ENCODE measurements at places on chromosomes 7 and 10.
A peak's percentile ranks its signal among the peaks of the same experiment; 100 is the strongest.

DNA sequence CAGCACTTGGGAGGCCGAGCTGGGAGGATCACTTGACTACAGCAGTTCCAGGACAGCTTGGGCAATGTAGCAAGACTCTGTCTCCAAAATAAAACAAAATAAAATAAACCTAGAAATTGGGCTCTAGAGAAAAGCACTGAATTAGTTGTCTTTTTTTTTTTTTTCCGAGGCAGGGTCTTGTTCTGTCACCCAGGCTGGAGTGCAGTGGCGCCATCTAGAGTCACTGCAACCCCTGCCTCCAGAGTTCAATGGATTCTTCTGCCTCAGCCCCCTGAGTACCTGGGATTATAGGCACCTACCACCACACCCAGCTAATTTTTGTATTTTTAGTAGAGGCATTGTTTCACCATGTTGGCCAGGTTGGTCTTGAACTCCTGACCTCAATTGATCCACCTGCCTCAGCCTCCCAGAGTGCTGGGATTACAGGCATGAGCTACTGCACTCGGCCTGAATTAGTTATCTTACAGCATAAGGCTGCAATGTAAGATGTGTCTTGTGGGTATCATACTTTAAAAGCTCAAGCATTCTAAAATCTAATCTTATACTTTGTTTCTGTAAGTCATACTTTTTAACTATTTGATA is 12.8 kb downstream of the MEIG1 start:
- peak; percentile 71 for DNase-seq

- no peak for DNase-seq
Measured at GRCh38 chr7:102107474-102108104, 179.1 kb upstream of the SH2B2 start.

DNA sequence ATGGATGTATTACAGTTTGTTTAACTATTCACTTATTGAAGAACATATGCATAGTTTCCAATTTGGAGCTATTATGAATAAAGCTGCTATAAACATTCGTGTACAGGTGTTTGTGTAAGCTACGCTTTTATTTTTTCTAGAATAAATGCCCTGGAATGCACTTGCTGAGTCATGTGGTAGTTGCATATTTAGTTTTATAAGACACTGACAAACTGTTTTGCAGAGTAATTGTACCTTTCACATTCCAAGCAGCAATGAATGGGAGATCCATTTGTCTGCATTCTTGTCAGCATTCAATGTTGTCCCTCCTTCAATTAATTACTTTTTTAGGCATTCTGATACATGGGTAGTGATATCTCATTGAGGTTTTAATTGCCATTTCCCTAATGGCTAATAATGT is 373.6 kb upstream of the GHITM start:
- DNase-seq = no peak

GRCh38 chr10:21292763-21293517 is 232.5 kb downstream of the SKIDA1 start:
- no peak for DNase-seq

- peak; percentile 98 for DNase-seq
Measured at GRCh38 chr7:23105644-23106056, at the start of gene KLHL7. KLHL7 (plus strand) TSS chr7:23105785; CDS start chr7:23106027, 242 bp downstream.

DNA sequence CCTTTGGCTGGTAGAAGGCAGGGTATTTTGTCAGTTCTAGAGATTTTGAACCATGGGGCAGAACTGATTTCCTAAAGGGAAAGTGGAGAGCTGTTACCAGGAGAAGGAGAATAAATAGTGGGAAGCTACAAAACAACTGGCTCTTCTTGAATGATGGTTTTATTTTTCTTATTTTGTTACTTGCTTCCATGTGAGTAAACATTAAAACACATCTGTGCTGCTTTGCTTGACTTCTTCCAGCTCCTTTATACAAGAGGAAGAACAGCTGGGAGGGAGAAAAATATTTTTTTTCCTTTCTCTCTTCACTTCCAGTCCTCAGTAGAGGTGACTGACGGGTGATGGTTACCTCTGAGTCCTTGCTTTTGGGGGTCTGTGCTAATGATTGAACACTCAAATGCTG is 30.0 kb upstream of the SYPL1 start:
- DNase-seq = no peak

- no peak for DNase-seq
Measured at GRCh38 chr10:20237586-20237985, 421.4 kb downstream of the PLXDC2 start.

- no peak for DNase-seq
Measured at GRCh38 chr10:69896606-69897231, 95.0 kb downstream of the COL13A1 start.

DNA sequence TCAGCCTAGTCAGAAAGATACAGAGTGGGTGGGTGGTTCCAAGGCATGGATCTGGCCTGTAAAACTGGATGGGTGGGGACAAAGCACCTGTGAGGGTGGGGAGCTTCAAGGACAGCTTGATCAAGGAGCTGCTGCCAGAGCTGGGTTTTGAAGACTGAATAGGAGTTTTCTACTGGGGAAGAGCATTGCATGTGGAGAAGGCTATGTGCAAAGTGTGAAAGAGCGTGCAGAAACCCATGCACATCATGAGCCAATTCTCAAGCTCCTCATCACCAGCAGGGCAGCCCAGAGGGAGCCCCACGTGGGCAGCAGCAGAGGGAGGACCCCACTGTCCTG is 58.6 kb downstream of the PDGFA start:
- DNase-seq = no peak

DNA sequence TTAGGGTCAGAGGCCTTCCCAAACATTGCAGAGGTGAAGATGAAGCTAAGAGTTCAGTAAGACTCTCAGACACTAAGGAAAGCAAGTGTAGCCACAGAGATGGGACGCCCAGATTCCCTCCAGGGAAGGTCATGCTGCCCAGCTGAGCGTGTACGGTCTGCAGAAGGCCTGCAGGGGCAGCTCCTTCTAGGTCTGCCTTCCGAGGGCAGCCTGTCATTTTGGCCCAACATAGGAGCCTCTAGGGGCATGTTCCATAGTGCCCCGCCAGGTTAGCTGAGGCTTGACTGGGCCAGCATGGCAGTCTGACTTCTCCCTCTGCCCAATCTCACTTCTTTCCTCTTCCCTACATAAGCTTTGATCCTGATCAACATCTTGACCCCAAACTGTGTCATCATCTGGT is 130.7 kb downstream of the PIP4K2A start:
- DNase-seq = no peak

DNA sequence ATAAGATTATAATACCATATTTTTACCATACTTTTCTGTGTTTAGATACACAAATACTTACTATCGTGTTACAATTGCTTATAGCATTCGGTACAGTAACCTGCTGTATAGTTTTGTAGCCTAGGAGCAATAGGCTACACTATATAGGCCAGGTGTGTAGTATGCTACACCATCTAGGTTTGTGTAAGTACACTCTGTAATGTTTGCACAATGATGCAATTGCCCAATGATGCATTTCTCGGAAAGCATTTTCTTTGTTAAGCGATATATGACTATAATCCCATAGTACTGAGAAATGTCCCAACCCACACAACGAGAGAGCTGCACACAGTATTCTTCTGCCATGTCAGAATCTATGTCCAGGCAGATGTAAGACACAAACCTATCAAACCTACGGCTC is 160.0 kb downstream of the NEBL start:
- DNase-seq = no peak

DNA sequence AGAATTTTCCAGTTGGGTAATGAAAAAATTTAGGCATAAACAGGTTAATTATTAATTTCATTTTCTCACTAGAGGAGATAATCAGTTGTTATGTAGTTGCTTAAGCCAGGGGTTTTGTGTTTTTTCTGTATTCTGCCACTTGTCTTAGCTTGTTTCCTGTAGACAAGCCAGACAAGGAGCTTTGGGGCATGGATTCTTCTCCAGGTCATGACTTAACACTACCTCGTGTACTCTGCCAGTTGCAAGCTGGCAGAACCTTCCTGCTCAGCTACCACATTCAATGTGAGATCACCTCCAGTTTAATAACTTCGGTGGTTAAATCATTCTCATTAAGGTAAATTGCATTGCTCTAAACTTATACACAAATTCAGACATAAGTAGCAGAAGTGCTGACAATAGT is 1.8 kb downstream of the CCM2 start:
- DNase-seq = no peak

DNA sequence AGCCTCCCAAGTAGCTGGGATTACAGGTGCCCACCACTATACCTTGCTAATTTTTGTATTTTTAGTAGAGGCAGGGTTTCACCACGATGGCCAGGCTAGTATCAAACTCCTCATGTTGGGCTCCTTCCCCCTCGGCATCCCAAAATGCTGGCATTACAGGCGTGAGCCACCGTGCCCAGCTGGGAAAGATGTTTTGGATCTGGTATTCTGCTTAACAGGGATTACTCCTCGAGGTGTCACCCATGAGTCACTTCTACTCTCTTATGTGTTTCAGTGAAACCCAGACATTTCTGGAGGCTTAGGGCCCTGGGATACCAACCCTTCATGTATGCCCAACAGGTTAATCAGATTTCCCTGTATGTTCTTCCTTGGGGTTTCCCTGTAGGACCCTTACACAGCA is 11.8 kb upstream of the OPN4 start:
- DNase-seq = no peak

GRCh38 chr7:40331915-40332314 is 197.1 kb downstream of the SUGCT start:
- no peak for DNase-seq

GRCh38 chr10:8069108-8069507 is 14.6 kb downstream of the GATA3 start:
- DNase-seq = peak; percentile 26

- no peak for DNase-seq
Measured at GRCh38 chr10:124646483-124647352, 97.5 kb downstream of the FAM53B start.

DNA sequence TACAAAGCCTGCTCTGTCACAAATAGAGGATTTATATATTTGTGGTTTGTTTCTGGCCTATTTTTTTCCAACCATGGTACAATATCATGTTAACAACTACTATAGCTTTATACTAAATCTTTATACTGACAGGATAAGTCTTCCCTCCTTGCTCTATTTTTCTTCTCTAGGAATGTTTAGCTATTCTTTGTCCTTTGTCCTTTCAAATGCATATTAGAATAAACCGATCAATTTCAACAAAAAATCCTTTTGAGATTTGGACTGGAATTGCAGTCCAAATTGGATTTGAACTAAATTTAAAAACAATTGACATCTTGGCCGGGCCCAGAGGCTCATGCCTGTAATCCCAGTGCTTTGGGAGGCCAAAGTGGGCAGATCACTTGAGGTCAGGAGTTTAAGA is 39.2 kb upstream of the CTTNBP2 start:
- no peak for DNase-seq

- DNase-seq = no peak
Measured at GRCh38 chr10:22657566-22658225, 56.7 kb downstream of the PIP4K2A start.

DNA sequence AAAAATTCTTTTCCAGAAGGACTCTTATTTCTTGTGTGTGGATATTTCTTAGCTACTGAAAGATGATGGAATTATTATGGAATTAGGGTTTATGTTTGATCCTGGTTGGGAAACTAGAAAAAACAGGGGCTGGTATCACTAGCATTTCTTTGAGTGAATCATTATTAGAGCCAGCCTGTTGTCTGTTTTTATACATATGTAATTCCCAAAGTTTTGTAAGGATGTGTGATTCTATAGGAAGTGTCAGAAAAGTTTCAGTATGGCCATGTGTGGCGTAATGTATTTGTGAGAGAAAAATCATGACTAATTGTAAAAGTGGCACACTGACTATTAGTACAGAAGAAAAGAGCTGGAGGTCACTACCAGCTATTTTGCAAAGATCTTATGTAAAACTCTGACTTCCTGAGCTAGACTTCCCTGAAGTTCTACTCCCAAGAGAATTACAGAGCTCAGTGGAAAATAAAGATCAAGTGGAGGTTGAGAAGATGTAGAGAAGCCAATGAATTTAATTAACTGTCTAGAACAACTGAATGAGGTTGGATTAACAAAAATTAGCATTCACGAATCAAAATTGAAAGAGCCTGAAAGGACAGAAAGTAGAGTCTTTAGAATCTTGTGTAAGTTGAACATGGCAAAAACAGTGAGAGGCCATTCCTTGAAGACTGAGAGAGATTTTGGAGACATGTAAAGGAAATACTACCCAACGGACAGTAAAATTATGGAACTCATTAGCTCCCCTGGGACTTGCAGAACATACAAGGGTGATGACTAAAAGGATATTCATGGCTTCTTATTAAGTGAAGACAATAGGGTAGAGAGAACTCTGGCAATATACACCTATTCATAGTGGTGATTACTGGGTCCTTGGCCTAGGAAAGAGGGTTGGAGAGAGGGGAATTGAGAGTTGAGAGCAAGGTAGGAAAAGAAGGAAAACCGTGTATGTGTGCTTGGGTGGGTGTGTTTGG is 12.5 kb downstream of the ZNF365 start:
- no peak for DNase-seq

GRCh38 chr7:89028319-89028718 is 232.8 kb upstream of the TEX47 start:
- no peak for DNase-seq

GRCh38 chr10:124254490-124254889 is 161.1 kb upstream of the CHST15 start:
- DNase-seq = no peak

DNA sequence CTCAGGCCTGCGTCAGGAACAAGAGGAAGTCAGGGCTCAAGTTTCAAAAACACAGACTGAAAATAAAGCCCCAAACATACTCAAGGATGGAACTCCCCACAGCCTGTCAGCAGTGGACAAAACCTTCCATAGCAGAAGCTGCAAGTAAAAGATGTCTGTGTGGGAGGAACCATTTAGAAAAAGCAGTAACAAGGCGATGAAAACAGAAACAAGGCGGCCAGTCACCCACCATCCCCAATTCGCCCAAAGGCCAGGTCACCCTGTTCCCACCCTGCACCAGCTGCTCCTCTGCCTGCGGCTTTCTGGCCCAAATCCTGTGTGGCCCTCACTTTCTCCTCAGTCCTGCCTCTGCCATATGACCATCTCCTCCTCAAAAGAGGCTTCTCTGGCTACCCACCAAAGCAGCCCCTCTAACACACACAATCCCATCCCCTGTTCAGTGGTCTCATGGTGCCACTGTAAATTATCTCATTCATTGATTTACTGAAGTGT is 27.8 kb downstream of the KCNMA1 start:
- DNase-seq = no peak

GRCh38 chr7:30661926-30662325 is 20.3 kb downstream of the CRHR2 start:
- DNase-seq = no peak

- DNase-seq = no peak
Measured at GRCh38 chr10:11551916-11552602, 59.4 kb downstream of the USP6NL start.

GRCh38 chr10:72303424-72304128 is 29.9 kb downstream of the DDIT4 start:
- peak; percentile 29 for DNase-seq

DNA sequence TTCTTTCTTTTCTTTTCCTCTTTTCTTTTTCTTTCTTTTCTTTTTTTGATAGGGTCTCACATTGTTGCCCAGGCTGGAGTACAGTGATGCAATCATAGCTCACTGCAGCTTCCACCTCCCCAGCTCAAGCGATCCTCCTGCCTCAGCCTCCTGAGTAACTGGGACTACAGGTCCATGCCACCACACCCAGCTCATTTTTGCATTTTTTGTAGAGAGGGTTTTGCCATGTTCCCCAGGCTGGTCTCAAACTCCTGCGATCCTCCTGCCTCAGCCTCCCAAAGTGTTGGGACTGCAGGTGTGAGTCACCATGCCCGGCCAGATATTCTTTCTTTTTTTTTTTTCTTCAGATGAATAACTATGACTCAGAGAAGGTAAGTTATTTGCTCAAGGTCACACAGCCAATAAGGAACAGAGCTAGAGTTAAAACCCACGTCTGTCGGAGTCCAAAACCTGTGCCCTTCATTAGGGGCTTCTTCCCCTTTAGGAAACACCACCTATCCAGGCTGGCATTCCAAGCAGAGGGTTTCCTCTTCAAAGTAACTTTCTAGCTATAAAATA is 28.1 kb upstream of the DNMBP start:
- DNase-seq = no peak
